ENCODE measurements at places on chromosomes 3 and 15. TPM values are rescaled to one million over a fixed set of nuclear protein-coding genes. Genes with fewer than 3 reads are reported as not detected.

The STAB1 gene
- total RNA-seq = 0.39 TPM

The ZXDC gene
- total RNA-seq = 33.3 TPM

The MPI gene
- total RNA-seq = 45.8 TPM

The CHRD gene
- 1.4 TPM for total RNA-seq

The CIDEC gene
- total RNA-seq = not detected

The LXN gene
- total RNA-seq = 301 TPM

The ATP13A4 gene
- total RNA-seq = not detected

The PIF1 gene
- 38.6 TPM for total RNA-seq

The CCRL2 gene
- total RNA-seq = not detected

The RPL22L1 gene
- 35.2 TPM for total RNA-seq

The PTH1R gene
- not detected for total RNA-seq

The REC114 gene
- total RNA-seq = not detected

The HRH1 gene
- total RNA-seq = 4.6 TPM

The GOLGA6D gene
- total RNA-seq = not detected

The LRTM1 gene
- not detected for total RNA-seq

The TP53BP1 gene
- total RNA-seq = 80.3 TPM

The OXTR gene
- 2.7 TPM for total RNA-seq

The COL8A1 gene
- total RNA-seq = 0.13 TPM

The NEDD4 gene
- total RNA-seq = 18.8 TPM

The VEPH1 gene
- total RNA-seq = 0.51 TPM

The CLDN16 gene
- not detected for total RNA-seq

The ABHD2 gene
- total RNA-seq = 95.0 TPM

The TGFBR2 gene
- 45.9 TPM for total RNA-seq

The MKRN2OS gene
- not detected for total RNA-seq

The MAP6D1 gene
- 7.9 TPM for total RNA-seq

The GNB5 gene
- total RNA-seq = 58.7 TPM

All from Panc1 (cell line).